ENCODE measurements at places on chromosomes 1 and 21.

DNA sequence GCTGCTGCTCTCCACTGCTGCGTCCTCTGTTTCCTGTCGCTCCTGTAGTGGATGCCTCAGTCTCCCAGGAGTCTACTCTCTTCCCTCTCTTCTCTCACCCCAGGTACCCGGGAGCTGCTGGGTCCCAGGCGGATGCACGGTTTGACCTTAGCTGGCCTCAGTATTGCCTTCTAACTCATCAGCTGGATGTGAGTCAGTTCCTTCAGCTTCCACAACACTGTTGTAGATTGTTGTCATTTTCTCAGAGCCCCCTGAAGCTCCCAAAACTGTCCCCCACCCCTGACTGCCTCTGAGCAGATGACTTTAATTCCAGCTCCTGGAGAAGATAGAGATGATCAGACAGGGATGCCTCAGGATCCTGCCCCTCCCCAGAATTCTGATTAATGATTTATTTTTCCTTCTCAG, 7.2 kb downstream of the CNIH3 start:
- peak; percentile 64 for DNase-seq

- DNase-seq = no peak
Measured at GRCh38 chr1:60890664-60891063, 191.7 kb upstream of the NFIA start.

DNA sequence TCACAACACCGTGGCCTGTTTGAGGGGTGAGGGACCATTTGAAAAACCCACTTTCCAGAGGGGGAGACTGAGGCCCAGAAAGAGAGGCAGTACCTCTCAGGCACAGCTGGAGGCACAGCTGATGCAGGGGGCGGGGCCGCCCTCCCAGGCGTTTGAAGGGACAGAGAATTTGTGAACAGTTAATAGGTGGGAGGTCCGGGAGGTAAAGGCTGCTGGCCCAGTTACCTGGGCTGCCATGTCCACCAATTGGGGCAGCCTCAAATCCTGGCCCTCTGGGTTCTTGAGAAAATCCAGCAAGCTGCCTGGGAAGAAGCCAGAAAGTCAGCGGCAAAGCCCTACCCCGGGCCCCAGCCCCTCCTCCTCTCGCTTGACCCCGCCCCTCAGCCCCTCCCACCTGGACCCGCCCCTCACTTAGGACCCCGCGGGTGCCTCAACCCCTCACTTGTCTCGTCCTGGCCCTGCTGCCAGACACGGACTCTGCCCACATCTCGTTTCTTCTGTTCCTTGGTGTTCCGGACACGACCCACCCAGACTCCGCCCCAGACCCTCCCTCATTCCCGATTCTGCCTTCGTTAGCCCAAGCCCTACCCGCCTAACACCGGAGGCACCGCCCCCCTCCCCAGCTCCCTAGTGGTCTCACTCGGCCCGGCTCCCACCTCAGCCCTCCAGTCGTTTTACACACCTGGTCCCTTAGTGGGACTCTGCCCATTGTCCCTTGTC, 10.8 kb upstream of the AHDC1 start:
- DNase-seq = no peak

DNA sequence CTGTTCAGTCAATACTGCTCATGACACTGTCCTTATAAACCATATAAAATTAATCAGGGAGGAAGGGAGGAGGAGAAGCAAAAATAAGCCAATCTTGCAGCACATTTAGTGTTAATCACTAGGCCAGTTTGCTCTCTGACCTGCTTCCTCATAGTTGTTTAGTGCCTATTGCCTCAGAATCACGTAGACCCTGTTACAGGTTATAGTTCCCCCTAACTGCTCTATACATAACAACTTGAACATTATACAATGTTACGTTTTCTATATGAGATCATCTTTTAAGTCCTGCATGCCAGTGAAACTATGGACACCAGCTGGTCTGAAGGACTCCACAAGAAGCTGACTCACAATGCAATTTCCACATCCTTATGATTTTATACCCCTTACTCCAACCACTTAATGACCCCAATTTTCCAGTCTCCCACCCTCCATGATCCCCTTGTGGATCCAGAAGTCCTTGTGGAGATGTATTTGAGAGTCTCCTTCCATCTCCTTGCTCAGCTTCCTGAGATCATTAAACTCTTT, 34.9 kb upstream of the TACSTD2 start:
- DNase-seq = no peak

GRCh38 chr1:228842094-228842775, 107.0 kb downstream of the RHOU start:
- DNase-seq = no peak

GRCh38 chr1:113291777-113292602, 98.3 kb upstream of the MAGI3 start:
- DNase-seq = no peak

DNA sequence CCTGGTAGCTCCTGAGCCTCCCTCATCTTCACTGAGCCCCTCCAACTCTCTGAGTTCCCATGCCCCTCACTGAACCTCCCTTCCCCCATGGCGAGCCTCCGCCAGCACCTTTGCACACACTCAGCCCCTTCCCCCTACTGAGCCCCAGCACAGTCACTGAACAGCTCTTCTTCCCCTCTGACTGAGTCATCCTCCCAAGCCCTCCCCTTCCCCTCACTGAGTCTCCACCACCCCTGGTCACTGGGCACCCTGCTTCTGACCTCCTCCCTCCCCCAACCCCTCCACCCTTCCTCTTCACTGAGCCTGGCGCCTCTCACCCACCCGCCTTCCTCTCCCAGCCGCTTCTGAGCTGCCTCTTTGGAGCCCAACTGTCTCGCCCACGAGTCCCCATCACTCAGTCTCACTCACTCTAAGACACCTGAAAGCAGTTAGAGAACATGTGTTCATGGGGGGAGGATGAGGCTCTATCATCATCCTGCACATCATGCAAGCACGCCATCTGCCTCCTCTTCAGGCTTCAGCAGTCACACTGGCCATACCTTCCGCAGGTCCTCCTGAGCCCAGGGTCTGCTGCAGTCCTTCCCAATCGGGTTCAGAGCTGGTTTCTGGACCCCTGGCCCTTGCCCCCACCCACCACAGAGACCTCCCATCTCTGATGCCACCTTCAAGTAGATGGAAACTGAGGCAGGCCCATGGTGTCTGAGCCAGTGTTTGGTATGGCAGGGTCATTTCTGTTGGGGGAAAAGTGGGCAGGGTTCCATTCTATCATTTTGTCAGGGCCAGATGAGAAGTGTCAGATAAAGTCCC, 2.0 kb upstream of the TRNP1 start:
- DNase-seq = no peak

- DNase-seq = no peak
Measured at GRCh38 chr1:57204942-57205787, 218.7 kb downstream of the DAB1 start.

DNA sequence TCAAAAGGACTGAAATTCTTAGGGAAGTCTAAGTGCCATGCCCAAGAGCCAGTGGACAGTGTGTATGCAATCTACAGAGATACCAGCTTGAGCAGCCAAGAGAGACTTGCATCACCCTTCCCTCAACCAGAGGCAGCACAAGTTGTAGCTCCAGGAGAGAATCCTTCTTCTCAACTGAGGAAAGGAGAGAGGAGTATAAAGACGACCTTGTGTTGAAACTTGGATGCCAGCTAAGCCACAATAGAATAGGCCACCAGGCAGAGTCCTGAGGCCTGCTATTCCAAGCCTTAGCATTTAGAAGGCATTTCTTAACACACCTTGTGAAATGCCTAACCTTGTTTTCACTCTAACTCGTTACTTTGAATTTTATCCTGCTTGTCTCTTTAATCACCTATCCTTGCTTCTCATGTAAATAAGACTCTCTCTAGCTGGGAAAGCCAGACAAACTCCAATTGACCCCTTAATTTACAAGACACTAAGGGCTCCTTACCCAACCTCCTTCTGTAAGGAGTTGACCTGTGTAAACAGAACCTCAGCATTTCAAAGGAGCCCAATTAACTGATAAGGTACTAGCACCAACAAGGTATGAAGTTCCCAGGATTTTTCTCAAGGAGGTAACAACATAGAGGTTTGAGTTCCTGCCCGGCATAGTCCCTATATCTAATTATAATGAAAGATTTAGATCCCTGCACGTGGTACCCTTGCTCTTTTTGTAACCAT, 738.8 kb downstream of the AMY1C start:
- DNase-seq = no peak

GRCh38 chr1:165306543-165307434, 49.7 kb downstream of the LMX1A start:
- no peak for DNase-seq

GRCh38 chr1:234825498-234826165, 215.7 kb upstream of the IRF2BP2 start:
- no peak for DNase-seq

- no peak for DNase-seq
Measured at GRCh38 chr1:198903621-198904020, 264.8 kb downstream of the PTPRC start.

GRCh38 chr1:36560621-36561360, 78.1 kb upstream of the CSF3R start:
- DNase-seq = no peak

- DNase-seq = no peak
Measured at GRCh38 chr1:147849098-147849895, 53.3 kb upstream of the GJA8 start.

DNA sequence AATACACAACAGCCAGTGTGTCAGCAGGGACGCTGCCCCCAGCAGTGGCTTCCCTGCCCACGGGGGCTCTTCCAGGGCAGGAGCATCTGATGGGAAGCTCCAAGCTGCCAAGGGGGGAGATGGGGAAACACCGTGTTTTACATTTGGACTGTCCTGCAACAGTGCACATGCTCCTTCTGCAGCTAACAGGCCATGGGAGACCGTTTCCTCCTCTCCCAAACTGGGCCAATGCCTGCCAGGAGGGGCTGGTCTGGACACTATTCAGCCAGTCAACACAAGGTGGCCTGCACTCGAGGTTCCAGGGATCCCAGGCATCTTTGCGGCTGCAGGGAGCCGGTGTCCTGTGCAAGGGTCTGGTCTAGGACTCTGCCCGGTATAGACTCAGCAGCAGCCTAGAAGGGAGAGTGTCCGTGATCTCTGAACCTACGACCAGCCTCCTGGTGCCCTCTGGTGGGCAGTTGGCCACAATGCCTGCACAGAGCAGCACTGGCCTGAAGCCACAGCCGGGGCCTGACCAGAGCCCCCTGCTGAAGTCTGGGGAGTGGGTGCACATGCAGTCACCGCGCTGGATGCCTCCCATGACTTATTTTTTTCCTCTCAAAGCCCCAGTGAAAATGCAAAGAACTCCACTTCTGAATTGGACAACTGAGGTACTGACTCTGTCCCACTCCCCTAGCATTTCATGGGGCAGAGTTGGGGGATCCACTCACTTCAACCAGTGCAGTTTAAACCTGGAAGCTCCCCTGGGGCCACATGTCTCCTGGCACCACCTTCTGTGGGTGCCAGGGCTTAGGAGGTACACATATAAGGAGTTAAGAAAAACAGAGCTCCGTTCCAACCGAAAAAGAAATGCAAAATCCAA, 33.3 kb downstream of the RCC2 start:
- peak; percentile 45 for DNase-seq

DNA sequence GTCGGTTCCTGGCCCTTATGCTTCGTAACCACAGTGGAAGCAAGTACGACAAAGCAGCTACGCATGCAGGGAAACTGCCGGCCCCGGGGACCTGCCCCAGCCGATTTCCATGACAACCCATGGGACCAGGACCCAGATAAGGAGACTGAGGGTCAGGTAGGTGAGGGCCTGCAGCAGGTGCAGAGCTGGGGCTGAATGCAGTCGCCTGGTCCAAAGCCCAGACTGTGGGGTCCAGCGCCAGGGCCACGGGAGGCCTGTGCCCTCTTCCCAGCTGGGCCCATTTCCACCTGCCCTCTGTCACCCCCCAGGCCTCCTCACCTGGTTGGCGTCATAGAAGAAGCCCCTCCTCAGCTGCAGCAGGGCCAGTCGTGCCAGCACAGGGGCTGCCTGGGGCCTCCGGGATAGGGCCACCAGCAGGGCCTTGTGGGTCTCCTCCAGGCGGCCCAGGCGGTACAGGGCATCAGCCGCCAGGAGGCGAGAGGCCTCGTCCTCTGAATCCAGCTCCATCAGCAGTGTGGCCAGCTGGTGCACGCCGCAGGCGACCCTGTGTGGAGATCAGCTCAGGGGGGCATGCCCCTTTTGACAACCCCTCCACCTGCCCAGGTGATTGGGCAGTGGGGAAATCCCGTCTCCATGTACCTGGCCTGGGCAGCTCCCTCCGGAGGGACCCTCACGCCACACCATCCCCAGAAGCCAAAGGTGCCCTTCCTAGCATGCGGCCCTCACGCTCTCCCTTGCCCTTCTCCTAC, 14.2 kb downstream of the TTC34 start:
- no peak for DNase-seq

DNA sequence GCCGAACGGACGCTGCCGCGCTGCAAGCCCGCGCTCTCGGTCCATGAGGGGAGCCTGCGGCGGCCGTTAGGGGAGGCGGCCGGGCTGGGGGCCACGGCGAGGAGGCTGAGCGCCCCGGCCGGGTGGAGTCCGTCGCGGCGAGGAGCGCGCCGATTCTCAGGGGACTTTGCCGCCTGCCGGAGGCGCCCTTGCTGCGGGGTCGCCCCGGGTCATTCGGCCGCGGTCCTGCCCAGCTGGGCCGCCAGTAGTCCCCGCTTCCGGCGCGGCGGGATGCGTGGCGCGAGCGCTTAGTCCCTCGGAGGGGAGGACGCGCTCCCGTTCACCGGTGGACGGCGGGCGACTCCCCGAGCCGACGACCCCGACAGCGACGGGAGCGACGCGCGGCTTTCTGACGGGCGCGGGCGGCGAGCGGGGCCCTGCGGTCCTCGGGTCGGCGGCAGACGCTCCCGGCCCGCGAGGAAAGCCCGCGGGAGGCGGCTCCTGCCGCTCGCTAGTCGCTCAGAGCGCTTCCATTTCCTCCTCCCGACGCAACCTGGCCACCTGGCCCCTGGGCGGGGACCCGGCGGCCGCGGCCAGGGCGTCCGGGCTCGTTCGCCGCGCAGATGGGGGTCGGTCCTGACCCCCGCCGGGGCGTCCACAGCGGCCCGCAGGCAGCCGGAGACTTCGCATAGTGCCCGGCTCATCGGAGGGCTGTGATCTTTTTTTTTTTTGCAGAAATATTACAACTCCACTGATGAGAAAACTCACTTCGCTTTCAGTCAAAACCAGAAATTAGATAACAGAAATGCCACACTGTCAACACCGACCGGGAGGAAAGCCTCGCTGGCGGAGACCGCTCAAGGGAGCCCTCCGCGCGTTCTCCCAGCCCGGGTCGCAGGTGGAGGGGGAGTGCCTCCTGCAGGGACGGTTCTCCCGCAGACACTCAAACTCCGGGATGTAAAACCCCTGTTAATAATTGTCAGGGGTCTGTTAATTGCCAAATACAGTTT, 641 bp upstream of the ZBTB21 start:
- DNase-seq = no peak

All from Panc1 (cell line).